ENCODE measurements at places on chromosomes 16 and 17. TPM values are rescaled to one million over a fixed set of nuclear protein-coding genes. Genes with fewer than 3 reads are reported as not detected.

DNA sequence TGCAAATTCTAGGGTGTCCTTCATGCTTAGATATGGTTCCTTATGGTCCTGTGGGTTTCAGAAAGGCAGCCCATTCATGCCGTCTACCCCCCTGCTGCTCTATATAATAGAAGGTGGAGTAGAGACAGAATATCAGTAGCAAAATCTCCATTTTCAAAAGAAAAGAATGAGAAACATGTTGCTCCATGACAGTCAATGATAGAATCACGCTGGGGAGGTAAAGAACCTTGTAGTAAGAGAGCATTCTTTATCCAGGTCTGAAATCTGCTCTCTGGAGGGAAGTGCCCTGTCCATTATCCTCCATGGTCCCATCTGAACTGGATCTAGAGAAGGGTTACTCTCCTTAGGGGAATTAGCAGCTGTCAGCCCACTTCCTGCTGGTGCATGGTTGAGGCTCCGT, 272.8 kb downstream of the WWOX start:
- DNase-seq = no peak

GRCh38 chr16:5062051-5062450, 3.7 kb downstream of the C16orf89 start:
- DNase-seq = no peak

GRCh38 chr16:29745121-29745852, 503 bp downstream of the C16orf54 start:
- no peak for DNase-seq

DNA sequence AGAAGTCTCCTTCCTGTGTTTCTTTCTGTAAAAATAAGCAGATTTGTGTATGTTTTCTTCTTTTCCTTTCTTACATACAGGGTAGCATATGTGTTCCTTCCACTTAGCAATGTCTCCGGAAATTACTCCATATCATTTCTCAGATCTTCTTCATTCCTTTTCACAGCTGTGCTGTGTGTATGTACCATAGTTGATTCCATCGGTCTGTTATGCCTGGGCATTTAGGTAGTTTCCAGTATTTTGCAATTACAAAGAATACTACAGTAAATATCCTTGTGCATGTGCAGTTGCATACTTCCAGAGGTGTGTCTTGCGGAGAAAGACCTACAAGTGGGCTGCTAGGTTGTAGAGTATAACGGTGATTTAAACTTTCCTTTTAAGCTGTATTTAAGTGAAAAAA, 69.8 kb downstream of the CLEC16A start:
- no peak for DNase-seq

GRCh38 chr17:42980274-42980765, at the start of gene RUNDC1:
RUNDC1 (plus strand) TSS chr17:42980565; CDS start chr17:42980577, 12 bp downstream.
- DNase-seq = peak; percentile 86

The TEX19 gene
- not detected for total RNA-seq

The KRT33A gene
- total RNA-seq = not detected

The SLC9A5 gene
- total RNA-seq = 0.59 TPM

The ZG16 gene
- not detected for total RNA-seq

The SNAI3 gene
- 1.2 TPM for total RNA-seq
